Panc1 (cell line): ENCODE measurements at places on chromosomes 16 and 17. TPM values are rescaled to one million over a fixed set of nuclear protein-coding genes. Genes with fewer than 3 reads are reported as not detected.

- no peaks in the 10 kb centered on the region for H3K27me3 ChIP-seq
- no peaks in the 10 kb centered on the region for H3K36me3 ChIP-seq
- DNase-seq = no peak
- no peak overlapping the region for H3K27ac ChIP-seq
These were observed 88.1 kb downstream of the AMFR start for GRCh38 chr16:56337131-56337857.

GRCh38 chr17:77444984-77445759 lies 304.4 kb downstream of the SEC14L1 start:
- H3K36me3 ChIP-seq = no peaks in the 10 kb centered on the region
- H3K4me3 ChIP-seq = no peak overlapping the region
- H3K27ac ChIP-seq = peak overlapping the region; percentile 49
- DNase-seq = no peak

The SCGB1C2 gene
- total RNA-seq = not detected

The MINK1 gene
- 78.2 TPM for total RNA-seq

DNA sequence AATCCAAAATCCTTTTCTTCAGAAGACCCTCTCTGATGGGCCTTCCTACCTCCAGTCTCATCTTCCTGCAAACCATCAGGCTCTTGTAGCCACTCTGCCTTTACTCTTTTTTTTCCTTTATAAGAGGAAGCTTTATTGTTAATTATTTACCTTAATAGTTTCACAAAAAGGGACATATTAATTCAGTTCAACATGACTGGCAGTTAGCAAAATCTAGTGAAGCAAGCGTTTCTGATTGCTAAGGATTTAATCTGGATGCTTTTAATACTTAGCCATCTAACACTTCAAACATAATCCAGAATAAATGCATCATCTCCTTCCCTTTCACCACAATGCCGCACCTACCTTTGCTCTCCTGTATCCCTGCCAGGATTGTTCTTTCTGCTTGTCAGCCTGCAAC lies 62.0 kb downstream of the SPACA3 start:
- DNase-seq = no peak
- no peaks in the 10 kb centered on the region; the same call in 1 of the 2 replicates for H3K27me3 ChIP-seq
- H3K4me3 ChIP-seq = no peak overlapping the region
- no peak overlapping the region for H3K27ac ChIP-seq

The CDC6 gene
- 66.3 TPM for total RNA-seq

The USP7 gene
- total RNA-seq = 125 TPM

- H3K27ac ChIP-seq = peak overlapping the region; percentile 96
- no peak for DNase-seq
- H3K27me3 ChIP-seq = no peaks in the 10 kb centered on the region
- H3K36me3 ChIP-seq = peaks cover 23% of the 10 kb centered on the region
- peak overlapping the region; percentile 68 for H3K4me3 ChIP-seq
These were observed 725 bp upstream of the CASC3 start for GRCh38 chr17:40139566-40140058.

GRCh38 chr16:4488499-4488967 lies 12.3 kb downstream of the HMOX2 start:
- no peaks in the 10 kb centered on the region for H3K27me3 ChIP-seq
- DNase-seq = no peak
- H3K4me3 ChIP-seq = no peak overlapping the region
- H3K36me3 ChIP-seq = no peaks in the 10 kb centered on the region

GRCh38 chr16:49189286-49189685 lies 92.4 kb downstream of the CBLN1 start:
- H3K4me3 ChIP-seq = no peak overlapping the region
- no peaks in the 10 kb centered on the region for H3K4me1 ChIP-seq
- H3K36me3 ChIP-seq = no peaks in the 10 kb centered on the region
- DNase-seq = no peak

GRCh38 chr16:85696781-85697180 lies 8.0 kb upstream of the GINS2 start:
- DNase-seq = no peak
- H3K27me3 ChIP-seq = no peaks in the 10 kb centered on the region
- no peaks in the 10 kb centered on the region for H3K36me3 ChIP-seq
- H3K27ac ChIP-seq = no peak overlapping the region

DNA sequence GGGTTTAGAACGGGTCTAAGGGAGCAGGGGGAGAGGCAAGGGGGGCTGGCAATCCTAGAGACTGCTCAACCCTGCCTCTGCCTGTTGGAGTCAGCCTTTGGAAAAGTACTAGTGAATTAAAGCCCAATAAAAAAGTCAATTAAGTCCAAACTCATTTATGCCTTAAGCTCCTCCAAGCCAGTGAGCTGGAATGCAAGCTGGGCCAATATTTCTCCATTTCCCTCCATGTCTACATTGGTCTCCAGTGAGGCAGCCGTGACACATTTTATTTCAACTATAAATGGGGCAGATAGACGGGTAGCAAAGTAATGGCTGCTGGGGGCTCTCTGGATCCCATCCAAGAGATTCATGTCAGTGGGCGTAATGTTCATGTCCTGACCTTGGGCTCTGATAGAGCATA lies 144.0 kb downstream of the SPACA3 start:
- H3K4me3 ChIP-seq = no peak overlapping the region
- H3K36me3 ChIP-seq = no peaks in the 10 kb centered on the region
- no peak overlapping the region for H3K27ac ChIP-seq
- DNase-seq = no peak
- H3K27me3 ChIP-seq = no peaks in the 10 kb centered on the region

- DNase-seq = no peak
- no peak overlapping the region for H3K4me3 ChIP-seq
- no peaks in the 10 kb centered on the region for H3K27me3 ChIP-seq
- no peaks in the 10 kb centered on the region for H3K36me3 ChIP-seq
- H3K4me1 ChIP-seq = no peaks in the 10 kb centered on the region
- H3K27ac ChIP-seq = no peak overlapping the region
These were observed 69.8 kb upstream of the RPH3AL start for GRCh38 chr17:422196-422930.

- H3K27me3 ChIP-seq = no peaks in the 10 kb centered on the region
- no peak overlapping the region for H3K27ac ChIP-seq
- no peak for DNase-seq
- H3K4me1 ChIP-seq = no peaks in the 10 kb centered on the region
- no peaks in the 10 kb centered on the region for H3K36me3 ChIP-seq
- no peak overlapping the region for H3K4me3 ChIP-seq
These were observed 1002.3 kb downstream of the KCNJ18 start for GRCh38 chr17:22694362-22695227.

GRCh38 chr17:3970668-3971067 lies 6.4 kb upstream of the ATP2A3 start:
- no peak overlapping the region for H3K27ac ChIP-seq
- no peaks in the 10 kb centered on the region for H3K27me3 ChIP-seq
- H3K4me1 ChIP-seq = no peaks in the 10 kb centered on the region
- no peak for DNase-seq

DNA sequence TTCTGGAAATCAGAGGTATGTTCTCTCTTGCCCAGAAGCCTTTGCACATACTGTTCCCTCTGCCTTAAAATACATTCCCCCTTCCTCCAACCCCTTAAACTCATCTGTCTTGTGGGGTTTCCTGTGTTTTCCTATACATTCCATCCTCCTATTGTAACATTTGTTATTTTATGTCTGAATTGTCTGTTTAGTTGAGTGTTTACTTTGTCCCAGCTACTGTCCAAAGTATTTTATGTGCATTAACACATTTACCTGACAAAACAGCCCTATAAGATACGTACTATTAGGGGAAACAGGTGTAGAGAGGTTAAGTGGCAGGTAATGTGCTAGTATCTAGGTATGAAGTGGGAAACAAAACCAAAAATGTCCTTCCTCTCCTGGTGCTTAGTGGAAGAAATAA lies 42.1 kb downstream of the CHCT1 start:
- no peaks in the 10 kb centered on the region for H3K4me1 ChIP-seq
- H3K36me3 ChIP-seq = peaks cover 5% of the 10 kb centered on the region; the same call in 1 of the 2 replicates
- no peak for DNase-seq
- H3K27ac ChIP-seq = no peak overlapping the region

The PABPN1L gene
- not detected for total RNA-seq

DNA sequence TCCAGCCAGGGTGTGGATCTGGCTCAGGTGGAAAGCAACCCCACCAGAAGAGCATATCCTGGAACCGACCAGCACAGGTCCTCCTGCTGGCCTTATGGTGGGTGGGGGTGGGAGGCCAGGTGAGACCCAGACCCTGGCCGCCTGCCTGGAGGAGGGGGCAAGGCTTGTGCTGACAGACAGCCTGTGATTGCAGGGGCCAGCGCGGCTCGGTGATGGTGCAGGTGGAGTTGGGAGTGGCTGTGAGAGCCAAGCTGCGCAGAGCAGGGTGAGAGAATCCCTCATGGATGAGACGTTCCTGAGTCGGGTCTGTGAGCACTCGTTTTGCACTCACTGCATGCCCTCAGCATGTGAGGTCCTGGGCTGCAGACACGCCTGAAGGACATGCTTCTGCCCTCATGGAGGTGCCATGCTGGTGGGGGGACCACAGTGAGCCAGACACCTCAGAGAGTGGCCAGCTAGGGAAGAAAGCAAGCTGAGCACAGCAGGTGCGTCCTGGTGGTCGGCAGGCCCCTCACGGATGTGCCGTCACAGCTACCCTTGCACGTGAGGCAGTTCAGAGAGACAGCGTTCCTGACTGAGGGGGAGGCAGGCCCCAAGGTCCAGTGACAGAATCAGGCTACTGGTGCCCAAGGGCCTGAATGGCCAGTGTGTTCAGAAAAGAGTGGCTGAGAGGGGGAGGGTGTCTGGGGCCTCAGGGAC lies 3.8 kb upstream of the KCNJ12 start:
- no peaks in the 10 kb centered on the region for H3K4me1 ChIP-seq
- H3K27me3 ChIP-seq = no peaks in the 10 kb centered on the region
- no peak overlapping the region for H3K27ac ChIP-seq
- no peak overlapping the region for H3K4me3 ChIP-seq
- H3K36me3 ChIP-seq = no peaks in the 10 kb centered on the region; the same call in 1 of the 2 replicates
- no peak for DNase-seq

The CCL16 gene
- not detected for total RNA-seq

- peak within 1 kb of the TSS; percentile 59 for H3K4me3 ChIP-seq
- H3K36me3 ChIP-seq = no peaks in the 10 kb centered on the region
These were observed at the start of gene FOXJ1 for GRCh38 chr17:76141212-76142038. Gene FOXJ1, minus strand, starts transcription at chr17:76141245. Its CDS starts 850 bp downstream, at chr17:76140395.

DNA sequence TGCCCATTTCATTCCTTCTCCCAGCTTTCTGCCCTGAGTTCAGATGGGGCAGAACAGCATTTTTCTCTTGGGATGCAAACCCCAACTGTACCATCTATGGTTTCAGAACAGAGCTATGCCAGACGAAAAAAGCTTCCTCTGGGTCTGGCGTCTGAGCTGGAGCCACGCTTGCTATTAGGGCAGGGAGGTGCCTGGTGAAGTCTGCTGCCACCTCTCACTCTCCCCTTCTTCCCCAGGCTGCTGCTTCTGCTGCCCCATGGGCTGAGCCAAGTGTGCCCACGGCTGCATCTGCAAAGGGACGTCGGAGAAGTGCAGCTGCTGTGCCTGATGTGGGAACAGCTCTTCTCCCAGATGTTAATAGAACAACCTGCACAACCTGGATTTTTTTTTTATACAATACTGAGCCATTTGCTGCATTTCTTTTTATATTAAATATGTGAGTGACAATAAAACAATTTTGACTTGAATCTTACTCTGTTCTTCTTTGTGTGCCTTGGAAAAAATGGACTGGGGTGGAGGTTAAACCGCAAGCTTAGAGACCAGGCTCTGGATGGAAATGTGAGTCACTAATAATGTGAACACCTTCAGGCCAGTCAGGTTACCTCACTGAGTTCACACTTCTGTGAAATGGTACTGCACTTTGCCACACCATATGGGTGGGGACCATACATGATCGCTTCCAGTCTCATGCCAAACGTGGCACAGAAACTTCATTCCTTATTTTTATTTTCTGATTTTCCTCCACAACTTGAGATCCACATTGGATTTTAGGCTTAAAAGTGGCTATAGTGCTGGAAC lies 1.7 kb upstream of the MT1A start:
- H3K4me3 ChIP-seq = no peak overlapping the region
- no peaks in the 10 kb centered on the region for H3K36me3 ChIP-seq
- peaks cover 14% of the 10 kb centered on the region; the same call in 1 of the 2 replicates for H3K4me1 ChIP-seq
- no peak for DNase-seq
- no peaks in the 10 kb centered on the region for H3K27me3 ChIP-seq

DNA sequence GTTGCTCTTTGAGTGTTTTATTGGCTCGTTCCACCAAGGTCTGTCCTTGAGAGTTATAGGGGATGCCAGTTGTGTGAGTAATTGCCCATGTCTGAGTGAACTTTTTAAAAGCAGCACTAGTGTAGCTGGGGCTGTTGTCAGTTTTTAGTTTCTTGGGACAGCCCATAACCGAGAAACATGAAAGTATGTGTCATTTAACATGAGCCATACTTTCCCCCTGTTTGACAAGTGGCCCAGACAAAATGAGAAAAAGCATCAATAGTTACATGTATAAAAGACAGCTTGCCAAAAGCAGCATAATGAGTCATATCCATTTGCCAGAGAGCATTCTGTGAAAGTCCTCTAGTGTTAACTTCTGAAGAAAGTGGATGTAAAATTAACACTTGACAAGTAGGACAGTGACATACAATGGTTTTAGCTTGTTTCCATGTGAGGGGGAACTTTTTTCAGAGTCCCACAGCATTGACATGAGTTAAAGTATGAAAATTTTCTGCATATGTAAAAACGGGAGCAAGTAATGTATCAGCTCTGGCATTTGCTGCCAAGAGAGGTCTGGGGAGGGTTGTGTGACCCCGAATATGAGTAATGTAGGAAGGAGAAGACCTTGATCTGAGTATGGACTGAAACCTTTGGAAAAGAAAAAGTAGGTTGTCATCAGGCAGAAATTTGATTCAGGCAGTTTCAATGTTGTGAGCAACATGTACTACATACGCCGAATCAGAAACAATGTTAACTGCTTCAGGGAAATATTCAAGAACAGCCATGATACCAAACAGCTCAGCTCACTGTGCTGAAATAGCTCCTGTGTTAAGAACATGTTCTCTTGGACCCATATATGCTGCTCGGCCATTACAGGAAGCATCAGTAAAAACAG lies 56.8 kb upstream of the ARL4D start:
- H3K27me3 ChIP-seq = no peaks in the 10 kb centered on the region
- no peak overlapping the region for H3K4me3 ChIP-seq
- H3K4me1 ChIP-seq = peaks cover 6% of the 10 kb centered on the region
- DNase-seq = no peak
- H3K27ac ChIP-seq = no peak overlapping the region
